ENCODE measurements at places on chromosomes 3 and 15.

DNA sequence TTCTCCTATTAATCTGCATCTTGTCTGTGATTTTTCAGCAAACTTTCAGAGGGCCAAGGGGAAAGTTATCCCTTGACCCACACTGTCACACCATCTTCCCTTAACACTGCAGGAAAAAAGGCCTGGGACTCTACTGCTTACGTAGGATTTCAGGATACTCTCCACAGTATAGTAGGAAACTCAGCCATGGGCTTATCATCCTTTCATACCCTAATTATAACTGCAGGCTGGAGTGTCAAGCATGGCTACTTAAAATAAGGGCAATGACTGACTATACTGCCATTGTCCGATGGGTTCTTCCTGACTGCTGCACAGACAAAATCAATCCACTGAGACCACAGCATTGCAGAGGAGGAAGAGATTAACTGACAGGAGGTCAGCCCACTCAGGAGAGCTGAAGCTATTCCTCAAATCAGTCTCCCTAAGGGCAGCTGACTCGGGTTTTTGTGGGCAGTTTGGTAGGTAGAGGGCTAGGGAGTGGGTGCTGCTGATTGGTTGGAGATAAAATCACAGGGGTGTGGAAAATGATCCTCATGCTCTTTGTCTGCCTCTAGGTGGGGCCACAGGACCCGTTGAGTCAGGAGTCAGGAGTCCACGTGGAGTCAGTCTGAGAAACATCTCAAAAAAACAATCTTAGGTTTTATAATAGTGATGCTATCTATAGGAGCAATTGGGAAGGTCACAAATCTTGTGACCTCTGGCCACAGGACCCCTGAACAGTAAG lies 118.2 kb upstream of the STRIT1 start:
- DNase-seq, result no peak

- DNase-seq, result no peak
These were observed 67.8 kb downstream of the FMN1 start for GRCh38 chr15:33126559-33127290.

- no peak for DNase-seq
These were observed 159.4 kb downstream of the FBLN2 start for GRCh38 chr3:13708301-13708700.

GRCh38 chr3:143795874-143796273 lies 52.4 kb downstream of the SLC9A9 start:
- DNase-seq, result no peak

GRCh38 chr3:63624941-63625560 lies 27.4 kb upstream of the SNTN start:
- DNase-seq, result no peak

GRCh38 chr3:152438706-152439105 lies 170.0 kb downstream of the MBNL1 start:
- DNase-seq, result no peak

GRCh38 chr3:72630327-72630968 lies 217.8 kb downstream of the SHQ1 start:
- DNase-seq, result no peak

GRCh38 chr15:59247364-59247763 lies 40.7 kb downstream of the LDHAL6B start:
- DNase-seq, result no peak

DNA sequence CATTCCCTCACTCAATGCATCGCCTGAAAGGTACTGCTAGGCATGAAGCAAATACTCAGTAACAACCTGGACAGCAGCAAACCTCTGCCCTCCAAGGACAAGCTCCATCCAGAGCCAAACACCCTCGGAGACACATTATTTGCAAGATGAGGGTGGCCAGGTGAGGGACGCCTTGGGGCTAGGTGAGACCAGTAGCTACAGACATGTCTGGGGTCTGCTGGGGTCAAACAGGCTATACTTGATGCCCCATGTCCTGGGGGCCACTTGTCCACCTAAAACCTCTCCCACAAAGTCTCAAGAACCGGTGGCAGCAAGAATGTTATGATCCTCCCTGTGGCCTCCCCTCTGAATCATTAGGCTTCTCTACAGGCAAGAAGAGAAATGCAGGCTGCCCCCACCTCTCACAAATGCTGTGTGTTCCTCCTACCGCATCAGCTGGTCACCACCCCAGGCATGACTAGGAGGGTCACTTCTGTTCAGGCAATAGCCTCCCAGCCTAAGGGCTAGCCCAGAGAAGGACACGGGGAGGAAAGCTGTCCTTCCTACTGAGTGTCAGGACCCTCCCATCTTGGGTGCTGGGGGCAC lies 54.3 kb downstream of the TBC1D2B start:
- DNase-seq, result no peak

GRCh38 chr3:99638167-99638948 lies at the start of gene COL8A1:
Gene COL8A1, plus strand, starts transcription at chr3:99638594. Its CDS starts 152,089 bp downstream, at chr3:99790683.
- DNase-seq, result no peak

GRCh38 chr3:194137008-194137505 lies 1.1 kb downstream of the HES1 start:
- no peak for DNase-seq

GRCh38 chr3:125300416-125300815 lies 74.7 kb downstream of the ZNF148 start:
- no peak for DNase-seq

GRCh38 chr3:46261926-46262594 lies 19.8 kb downstream of the CCR3 start:
- DNase-seq, result no peak

DNA sequence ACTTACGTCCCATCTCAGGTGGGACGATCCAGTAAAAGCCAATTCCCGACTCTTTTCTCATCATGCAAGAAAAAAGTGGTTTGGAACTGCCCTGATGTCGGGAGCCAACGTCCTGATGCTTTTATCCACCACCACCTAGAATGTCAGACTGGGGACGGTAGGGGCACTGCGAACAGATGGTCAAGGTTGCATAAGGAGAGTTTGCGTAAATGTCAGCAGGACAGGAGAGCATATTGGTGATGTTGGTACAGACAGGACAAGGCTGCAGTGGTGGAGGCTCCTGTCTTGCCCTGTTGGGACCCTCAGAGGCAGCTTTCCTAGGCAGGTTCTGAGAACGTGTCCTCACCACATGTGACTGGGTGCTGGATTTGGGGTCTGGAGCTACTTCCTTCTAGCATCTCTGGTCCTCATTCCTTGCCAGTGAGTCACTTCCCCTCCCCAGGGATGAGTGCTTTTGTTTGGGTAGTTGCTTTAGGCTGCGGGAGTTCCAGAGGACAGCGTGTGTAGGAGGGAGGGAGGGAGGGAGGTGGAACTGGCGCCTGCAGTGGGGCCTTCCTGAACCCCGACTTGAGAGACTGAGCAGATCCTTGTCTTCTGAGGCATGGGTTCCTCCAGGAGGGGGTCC lies 21.0 kb downstream of the THSD4 start:
- DNase-seq, result no peak

GRCh38 chr15:58762731-58763130 lies 8.4 kb upstream of the MINDY2 start:
- DNase-seq, result no peak

DNA sequence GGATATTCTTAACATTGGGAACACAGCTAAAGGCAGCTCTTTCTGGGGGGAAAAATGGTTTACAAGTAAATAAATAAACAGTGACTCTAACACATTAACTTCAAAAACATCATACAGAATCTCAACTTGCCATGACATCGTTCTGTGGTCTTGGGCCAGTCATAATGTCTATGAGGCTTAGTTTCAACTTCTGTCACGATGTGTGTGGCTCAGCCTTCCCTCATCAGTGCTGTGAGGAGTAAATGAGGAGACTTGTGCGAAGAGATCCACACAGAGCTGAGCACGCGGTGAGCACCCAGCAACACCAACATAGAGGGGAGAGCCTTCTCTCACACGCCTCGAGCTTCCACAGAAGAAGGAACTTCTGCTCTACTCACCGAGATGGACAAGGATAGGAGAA lies 49.0 kb downstream of the DZIP1L start:
- DNase-seq, result no peak

DNA sequence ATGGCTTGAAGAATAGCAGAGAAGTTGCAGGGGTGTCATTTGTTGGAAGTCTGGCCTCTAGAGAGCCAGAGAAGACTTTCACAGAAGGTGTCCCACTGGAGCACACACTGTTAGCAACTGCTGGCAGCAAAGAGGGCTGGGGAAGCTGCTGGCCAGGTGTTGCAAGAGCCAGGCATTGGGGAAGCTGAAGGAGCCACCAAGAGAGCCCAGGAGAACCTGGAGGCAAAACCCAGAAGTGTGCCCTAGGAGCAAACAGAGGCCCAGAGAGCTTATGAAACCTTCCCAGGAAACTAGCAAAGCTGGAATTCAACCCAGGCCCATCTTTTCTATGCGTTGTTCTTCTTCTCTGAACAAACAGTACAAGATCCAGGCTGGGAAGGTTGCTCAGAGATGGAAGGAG lies 132.7 kb upstream of the TRIM42 start:
- no peak for DNase-seq

- no peak for DNase-seq
These were observed 323.4 kb upstream of the PLSCR5 start for GRCh38 chr3:146928421-146929059.

- DNase-seq, result no peak
These were observed 48.5 kb upstream of the PARL start for GRCh38 chr3:183933160-183933559.
